ENCODE measurements at places on chromosomes 6 and 20.
A peak's percentile ranks its signal among the peaks of the same experiment; 100 is the strongest.

DNA sequence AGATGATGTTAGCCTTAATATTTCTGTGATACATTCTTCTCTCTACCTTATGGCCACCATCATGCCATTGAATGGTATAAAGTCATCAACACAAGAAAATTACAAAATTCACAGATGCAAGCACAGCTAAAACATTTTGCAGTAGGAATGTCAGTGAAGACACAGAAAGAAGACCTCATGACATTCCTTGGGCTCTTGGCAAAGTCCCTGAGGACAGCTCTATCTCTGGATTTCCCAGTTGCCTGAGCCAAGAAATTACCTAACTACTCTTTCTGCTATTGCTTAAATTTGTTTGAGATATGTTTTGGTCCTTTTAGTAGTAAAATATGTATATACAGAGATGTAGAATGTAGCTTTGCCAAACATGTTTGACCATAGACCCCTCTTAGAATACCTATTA, 201.0 kb upstream of the STXBP5 start:
- no peak for DNase-seq

DNA sequence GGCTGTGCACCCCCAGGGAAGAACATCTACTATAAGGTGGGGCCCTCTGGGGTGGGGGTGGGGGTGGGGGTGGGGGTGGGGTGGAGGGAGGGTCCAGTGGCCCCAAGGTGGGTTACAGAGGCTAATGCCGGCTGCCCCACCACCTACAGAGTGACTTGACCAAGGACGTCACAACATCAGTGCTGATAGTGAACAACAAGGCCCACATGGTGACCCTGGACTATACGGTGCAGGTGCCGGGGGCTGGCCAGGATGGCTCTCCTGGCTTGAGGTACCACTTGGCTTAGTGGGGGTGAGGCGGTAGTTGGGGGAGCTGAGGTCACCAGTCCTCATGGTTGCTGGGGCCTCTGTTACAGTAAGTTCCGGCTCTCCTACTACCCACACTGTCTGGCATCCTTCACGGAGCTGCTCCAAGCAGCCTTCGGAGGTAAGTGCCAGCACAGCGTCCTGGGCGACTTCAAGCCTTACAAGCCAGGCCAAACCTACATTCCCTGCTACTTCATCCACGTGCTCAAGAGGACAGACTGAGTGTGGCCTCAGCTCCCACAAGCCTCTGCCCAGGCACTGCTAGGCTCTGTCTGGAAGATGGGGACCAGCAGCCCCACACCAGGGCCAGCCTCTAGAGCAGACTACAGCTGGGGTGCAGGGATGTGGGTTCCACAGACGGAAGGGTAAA, 2.8 kb downstream of the GNMT start:
- DNase-seq = no peak

- DNase-seq = no peak
These were observed 5.3 kb downstream of the KCNK5 start for GRCh38 chr6:39224011-39224410.

DNA sequence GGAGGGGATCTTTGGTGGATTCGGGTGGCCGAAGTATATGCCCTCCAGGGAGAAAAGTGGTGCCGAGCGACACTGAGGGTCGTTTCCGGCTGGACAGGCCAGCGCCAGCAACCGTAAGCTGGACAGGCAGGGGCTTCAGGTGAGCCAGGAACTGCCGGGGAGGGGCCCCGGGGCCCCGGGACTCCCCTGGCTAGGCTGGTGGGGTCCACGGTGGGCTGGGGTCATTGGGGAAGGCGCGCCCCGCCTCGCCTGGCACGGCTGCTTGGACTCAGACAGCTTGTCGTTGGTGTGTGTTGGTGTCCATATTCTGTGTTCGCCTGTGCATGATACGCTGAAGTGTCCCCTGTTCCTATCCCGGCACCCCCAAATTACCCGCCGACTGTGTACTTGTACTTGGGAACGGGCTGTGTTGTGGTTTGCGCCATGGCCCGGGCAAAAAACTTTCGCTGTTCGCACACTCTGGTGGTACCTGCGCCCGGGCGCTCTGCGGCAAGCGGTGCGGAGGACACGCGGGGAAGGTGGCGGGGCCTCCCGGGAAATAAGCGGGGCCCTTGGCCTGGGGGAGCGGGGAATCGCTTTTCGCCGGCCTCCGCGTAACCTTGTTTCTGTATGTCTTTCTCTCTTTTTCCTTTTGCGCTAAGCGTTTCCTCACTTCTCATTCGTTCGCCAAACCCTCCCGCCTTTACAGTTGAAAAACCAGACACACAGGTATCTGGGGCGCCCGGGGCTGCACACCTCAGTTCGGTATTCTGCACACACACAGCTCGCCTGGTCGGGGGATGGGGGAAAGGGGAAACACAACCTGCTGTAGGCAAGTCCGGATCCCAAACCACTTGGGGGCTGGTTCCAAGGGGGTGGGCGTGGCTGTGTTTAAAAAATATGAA, 3.2 kb downstream of the GNAS start:
- DNase-seq = peak; percentile 23
